GM23248 (cell line): ENCODE measurements at places on chromosomes 4 and X. TPM values are rescaled to one million over a fixed set of nuclear protein-coding genes. Genes with fewer than 3 reads are reported as not detected.

The SPIN2A gene
- 0.30 and 0.59 TPM in 2 replicates for polyA plus RNA-seq

DNA sequence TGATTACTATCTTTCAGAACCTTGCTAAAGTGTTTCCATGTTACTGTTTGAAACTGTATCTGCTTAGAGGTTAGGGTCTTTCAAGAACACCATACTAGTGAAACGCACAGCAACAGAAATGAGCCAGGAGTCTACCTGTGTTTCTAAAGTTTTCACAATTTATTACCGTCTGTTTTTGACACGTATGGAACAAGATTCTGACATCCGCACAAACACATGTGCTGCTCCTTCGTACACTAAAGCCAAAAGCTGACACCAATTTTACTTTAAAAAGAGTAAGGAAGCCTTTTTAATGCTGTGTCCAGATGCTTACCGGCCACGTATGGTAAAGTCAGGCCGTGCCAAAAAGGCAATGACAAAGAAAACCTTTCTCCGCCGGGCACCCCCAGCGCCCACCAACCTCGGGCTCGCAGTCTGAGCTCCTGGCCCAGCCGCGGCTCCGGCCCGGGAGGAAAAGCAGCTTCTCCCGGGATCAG is 532 bp downstream of the RPS4X start:
- H3K36me3 ChIP-seq = peaks cover 36% of the 10 kb centered on the region
- peak overlapping the region; percentile 98 for H3K4me3 ChIP-seq
- peaks cover 37% of the 10 kb centered on the region for H3K4me1 ChIP-seq

- no peaks in the 10 kb centered on the region for H3K27me3 ChIP-seq
- DNase-seq = peak; percentile 46
- no peak overlapping the region for H3K27ac ChIP-seq
- no peaks in the 10 kb centered on the region for H3K4me1 ChIP-seq
- no peak overlapping the region for H3K4me3 ChIP-seq
Measured at GRCh38 chr4:155795991-155796390, 37.2 kb downstream of the GUCY1B1 start.

The GC gene
- polyA plus RNA-seq = not detected in 2 replicates

- no peak for DNase-seq
- H3K27me3 ChIP-seq = no peaks in the 10 kb centered on the region
- H3K4me1 ChIP-seq = no peaks in the 10 kb centered on the region
- no peak overlapping the region for H3K27ac ChIP-seq
Measured at GRCh38 chr4:34790131-34790530, 1454.2 kb downstream of the ARAP2 start.

DNA sequence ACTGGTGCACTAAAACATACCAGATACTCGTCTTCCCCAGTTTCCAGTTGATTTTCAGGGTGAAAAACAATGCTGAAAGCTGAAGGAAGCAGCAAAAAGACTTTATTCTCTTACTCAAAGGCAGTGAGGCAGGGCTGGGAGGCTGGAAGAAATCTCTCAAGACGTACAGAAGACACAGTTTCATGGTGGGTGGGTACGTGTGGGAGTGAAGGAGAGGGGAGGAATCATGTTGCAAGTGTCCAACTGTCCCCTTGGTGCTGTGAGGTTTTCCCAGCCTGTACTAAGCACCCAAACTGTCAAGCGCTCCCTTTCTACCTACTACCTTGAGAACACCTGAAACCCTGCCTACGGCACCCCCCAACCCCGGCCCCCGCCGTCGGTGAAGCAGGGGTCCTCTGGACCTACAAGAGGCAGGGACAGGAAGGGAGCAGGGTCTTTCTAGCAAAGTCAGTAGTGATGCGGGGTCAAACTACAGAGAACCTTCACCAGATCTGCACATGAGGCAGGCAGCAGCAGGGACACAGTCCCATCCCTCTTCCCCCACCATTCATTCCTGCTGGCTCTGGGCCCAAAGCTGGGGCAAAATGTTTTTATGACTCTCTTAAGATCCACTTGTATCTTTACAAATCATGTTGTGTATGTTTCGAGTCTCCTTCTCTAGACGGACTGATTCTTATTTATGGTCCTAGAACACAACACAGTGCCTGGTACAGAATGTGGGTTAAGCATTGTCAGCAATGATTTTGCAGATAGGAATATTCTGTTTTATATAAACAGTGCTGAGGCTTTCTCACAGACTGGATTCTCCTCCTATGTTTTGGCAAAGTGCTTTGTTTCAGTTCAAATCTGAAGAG is 2.4 kb upstream of the SETD7 start:
- no peak overlapping the region for H3K4me3 ChIP-seq
- H3K4me1 ChIP-seq = peaks cover 16% of the 10 kb centered on the region
- no peak overlapping the region for H3K27ac ChIP-seq
- H3K27me3 ChIP-seq = peaks cover 23% of the 10 kb centered on the region
- DNase-seq = no peak

The MXRA5 gene
- 45.2 and 46.3 TPM in 2 replicates for polyA plus RNA-seq

The GAGE13 gene
- polyA plus RNA-seq = not detected in 2 replicates

- no peaks in the 10 kb centered on the region for H3K27me3 ChIP-seq
- H3K27ac ChIP-seq = no peak overlapping the region
- no peaks in the 10 kb centered on the region for H3K36me3 ChIP-seq
- H3K4me1 ChIP-seq = no peaks in the 10 kb centered on the region; the same call in 1 of the 2 replicates
- no peak for DNase-seq
Measured at GRCh38 chr4:38659346-38659745, 4.7 kb upstream of the KLF3 start.

- H3K4me1 ChIP-seq = no peaks in the 10 kb centered on the region
- H3K27ac ChIP-seq = no peak overlapping the region
- H3K36me3 ChIP-seq = no peaks in the 10 kb centered on the region
- H3K27me3 ChIP-seq = no peaks in the 10 kb centered on the region
Measured at GRCh38 chr4:79338148-79338547, 12.3 kb upstream of the NAA11 start.

DNA sequence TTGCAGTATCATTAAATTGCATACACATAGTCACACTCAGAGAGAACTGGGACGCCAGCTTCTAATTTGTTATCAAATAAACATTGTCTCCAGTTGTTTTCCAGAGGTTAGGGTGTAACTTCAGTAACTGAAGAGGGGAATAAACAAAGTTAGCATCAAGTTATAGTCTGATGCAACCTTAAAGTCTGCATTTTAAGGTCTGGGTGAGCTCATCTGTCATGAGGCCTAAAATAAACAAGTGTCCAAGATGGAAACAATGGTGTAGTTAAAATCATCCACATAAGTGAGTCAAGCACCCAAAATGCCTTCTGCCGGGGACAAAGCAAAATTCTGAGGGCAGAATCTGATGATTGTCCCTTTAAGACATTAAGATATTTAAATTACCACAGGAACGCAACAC is 70.3 kb upstream of the EMCN start:
- no peak overlapping the region for H3K4me3 ChIP-seq
- H3K36me3 ChIP-seq = no peaks in the 10 kb centered on the region
- H3K27ac ChIP-seq = no peak overlapping the region
- H3K4me1 ChIP-seq = no peaks in the 10 kb centered on the region
- no peaks in the 10 kb centered on the region for H3K27me3 ChIP-seq

DNA sequence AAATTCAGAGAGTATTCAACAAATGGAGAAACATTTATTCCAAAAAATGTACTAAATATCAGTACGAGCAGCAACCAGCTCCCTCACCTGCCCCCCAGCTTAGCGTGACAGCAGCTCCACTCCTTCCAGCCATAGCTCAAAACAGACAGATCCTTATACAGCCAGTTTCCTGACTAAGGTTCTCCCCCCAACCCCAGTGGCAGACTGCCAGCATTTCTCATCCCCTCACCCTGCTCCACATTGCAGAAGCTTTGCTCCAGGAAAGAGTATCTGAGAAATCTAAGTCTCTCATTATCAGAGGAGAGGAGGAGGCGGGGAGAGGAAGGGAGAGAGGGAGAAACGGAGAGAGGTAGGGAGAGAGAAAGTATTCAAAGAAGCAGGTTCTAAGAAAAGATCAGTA is 53.3 kb upstream of the PASD1 start:
- H3K27me3 ChIP-seq = no peaks in the 10 kb centered on the region
- no peaks in the 10 kb centered on the region for H3K4me1 ChIP-seq
- H3K4me3 ChIP-seq = no peak overlapping the region
- no peak for DNase-seq
- no peak overlapping the region for H3K27ac ChIP-seq

GRCh38 chr4:155722816-155723499 is 35.9 kb upstream of the GUCY1B1 start:
- H3K27ac ChIP-seq = no peak overlapping the region
- H3K4me1 ChIP-seq = no peaks in the 10 kb centered on the region
- no peaks in the 10 kb centered on the region for H3K27me3 ChIP-seq
- peak; percentile 12 for DNase-seq
- no peaks in the 10 kb centered on the region for H3K36me3 ChIP-seq

The FAAH2 gene
- 0.16 TPM in 1 of 2 replicates, not detected in the other for polyA plus RNA-seq
